ENCODE measurements at places on chromosomes 3 and 15.

DNA sequence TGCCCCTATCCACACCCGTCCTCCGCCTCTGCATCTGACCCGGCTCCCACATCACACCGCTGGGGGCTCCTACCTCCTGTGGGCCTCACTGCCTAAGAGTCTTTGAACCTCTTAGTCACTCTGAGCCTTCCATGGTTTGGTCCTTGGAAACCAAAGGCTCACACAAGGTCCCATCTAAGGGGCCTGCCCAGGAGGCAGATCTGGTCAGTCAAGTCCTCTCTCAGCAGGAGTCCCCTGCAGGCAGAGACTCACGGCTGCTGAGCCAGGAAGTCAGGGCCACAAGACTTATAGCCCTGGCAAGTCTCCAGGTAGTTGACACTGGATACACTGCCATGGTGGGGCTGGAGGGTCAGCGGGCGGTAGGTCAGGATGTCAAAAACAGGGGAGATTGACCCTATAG is 31.2 kb upstream of the ALDH1L1 start:
- no peak for DNase-seq

GRCh38 chr3:14822670-14823390 is 4.1 kb downstream of the FGD5 start:
- no peak for DNase-seq

DNA sequence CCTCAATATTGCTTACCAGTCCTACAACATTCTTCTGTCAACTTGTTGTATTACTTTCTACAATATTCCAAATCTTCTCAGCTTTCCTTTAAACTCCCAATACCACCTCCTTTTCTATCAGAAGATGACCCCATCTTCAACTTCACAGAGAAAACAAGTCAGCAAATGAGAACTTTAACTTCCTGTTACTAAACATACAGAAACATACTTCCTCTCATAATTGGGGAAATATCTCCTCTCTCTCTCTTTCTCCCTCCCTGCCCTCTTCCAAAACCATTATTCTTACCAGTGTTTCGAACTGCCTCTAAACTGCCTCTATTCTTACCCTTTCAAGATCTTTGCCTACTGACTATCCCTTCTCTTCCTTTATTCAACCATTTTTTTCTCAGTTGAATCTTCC is 1.8 kb upstream of the SNAP23 start:
- no peak for DNase-seq

DNA sequence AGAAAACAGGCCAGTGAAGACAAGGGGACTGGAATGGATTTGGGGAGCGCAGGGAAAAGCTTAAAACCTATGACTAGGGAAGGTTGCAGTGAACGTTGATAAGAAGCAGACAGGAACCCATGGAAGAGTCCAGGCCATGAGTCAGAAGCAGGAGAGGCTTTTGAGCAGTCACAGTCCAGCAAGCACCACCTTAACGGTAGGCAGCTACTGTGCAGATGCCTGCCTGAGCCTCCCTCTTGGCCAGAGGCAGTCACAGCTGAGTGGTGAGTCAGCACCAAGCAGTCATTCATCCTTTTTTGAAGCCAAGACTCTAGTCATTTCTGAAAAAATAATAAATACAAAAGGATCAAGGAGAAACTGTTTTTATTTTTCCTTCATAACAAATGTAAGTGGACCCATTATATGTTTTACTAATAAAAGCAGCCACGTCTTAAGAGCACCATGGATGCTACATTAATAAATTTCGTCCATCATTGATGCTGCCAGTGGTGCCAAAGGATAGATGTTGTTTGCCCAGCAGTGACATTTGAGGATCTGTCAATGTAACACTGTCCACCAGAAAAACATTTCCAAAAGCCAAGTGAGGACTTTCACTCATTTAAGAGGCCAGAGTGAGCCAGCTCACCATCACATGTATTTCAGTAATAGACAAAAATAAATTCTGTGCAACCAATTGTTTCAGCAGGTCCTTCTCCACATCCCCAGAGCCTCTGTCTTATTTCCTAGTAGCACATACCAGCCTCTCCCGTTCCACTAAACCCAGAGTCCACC is 42.1 kb upstream of the ACTC1 start:
- DNase-seq, result no peak

- peak; percentile 86 for DNase-seq
These were observed 1.5 kb upstream of the TNK2 start for GRCh38 chr3:195909644-195910498.

- no peak for DNase-seq
These were observed 21.4 kb downstream of the SIAH2 start for GRCh38 chr3:150741497-150742140.

DNA sequence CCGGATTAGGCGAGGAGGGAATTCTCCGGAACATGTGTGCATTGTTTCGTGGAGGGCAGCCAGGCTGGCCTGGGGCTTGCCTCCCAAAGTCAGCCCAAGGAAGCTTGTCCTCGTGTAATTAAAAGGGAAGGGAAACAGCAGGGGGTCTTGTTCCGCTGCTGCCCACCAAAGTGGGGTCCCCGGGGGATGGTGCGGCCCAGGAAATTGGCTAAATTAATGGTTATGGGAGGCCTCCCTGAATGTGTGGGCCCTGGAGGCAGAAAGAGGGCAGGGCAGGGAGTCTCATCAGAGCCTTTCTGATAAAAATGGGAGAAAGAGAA is 118.1 kb downstream of the OPA1 start:
- no peak for DNase-seq

- DNase-seq, result no peak
These were observed 67.4 kb downstream of the ATP10A start for GRCh38 chr15:25795712-25796111.

DNA sequence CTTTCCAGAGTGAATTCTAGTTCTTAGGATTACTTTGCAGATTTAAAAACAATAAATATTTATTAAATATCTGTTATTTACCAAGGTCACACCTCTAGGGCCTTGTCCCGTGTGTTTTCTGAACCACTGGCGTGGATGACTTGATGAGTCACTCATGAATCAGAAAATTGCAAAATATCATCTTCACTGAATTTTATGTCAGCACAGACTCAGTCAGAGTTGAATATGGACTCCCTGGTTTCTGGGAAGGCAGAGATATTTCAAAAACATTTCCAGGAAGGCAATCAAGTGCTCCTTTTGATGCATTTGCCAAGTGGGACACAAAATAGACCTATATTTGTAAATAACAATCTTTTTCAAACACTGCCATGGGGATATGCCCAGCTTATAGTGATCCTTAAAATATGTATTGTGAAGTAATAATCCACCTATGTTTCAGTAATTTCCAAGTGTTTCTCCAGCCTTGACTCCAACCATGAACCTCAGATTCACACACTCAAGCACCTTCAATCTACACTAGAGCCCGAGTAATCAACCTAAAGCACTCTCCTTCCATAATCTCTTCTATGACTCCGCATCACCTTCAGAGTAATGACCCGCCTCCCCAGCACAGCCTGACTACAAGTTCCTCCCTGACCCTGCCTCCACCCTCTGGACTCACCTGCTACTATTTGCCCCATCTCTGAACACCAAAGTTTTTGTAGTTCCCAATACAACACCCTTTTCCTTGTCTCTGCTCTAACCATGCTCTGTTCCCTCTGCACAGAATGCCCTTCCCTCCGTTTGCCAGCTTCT is 24.3 kb downstream of the DPH3 start:
- DNase-seq, result no peak

DNA sequence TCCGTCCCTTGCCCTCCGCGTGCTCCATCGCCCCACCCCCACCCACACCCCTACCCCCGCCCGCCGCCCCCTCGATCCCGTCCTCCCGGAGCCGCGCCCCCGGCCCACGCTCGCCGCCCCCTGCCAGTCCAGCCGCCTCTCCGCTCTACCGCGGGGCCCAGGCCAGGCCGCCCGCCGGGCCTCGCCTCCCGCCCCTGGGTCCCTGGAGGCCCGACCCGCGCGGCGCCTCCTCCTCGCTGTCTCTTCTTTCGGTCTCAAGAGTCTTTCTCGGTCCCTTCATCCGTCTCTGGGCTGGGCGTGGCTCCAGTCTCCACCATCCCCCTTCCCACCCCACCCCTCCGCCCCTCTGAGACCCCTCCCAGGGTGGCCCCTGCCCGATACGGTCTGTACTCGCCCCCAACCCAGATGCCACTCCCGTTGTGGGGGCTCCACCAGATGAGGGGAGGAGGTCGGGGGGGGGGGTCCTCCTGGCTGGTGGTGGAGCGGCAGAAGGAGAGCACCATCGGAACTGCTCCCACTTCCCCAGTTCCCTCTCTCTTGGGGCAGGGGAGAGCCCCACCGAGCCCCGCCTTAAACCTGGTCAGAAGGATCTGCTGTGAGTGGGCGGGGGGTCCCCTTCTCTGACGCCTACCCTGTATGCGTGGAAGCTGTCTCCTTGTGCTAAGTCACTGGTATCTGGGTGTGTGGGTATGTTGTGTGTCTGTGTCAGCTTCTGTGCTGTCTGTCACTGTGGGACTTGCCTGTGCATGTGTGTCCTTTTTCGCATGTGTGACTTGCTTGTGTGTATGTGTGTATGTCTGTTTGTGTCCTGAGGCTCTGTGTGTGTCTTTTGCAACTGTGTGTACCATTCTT is 1.0 kb downstream of the PRKCD start:
- peak; percentile 30 for DNase-seq

DNA sequence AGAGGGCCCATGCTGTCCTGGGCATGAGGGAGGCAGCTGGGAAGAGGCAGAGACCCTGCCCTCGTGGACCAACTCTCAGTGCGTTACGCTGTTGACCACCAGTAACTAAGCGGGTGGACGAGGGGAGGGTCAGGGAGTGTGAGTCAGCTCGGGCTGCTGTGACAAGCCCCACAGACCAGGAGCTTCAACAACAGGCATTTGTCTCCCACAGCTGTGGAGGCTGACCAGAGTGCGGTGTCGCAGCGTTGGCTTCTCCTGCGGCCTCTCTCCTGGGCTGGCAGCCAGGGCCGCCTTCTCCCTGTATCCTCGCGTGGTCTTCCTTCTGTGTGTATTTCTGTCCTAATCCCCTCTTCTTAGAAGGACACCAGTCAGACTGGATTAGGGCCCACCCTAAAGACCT is 13.0 kb downstream of the EFCC1 start:
- no peak for DNase-seq

- DNase-seq, result no peak
These were observed 56.7 kb upstream of the DGKG start for GRCh38 chr3:186418671-186419145.

- DNase-seq, result no peak
These were observed 450.5 kb upstream of the PDZRN3 start for GRCh38 chr3:74075241-74075640.

DNA sequence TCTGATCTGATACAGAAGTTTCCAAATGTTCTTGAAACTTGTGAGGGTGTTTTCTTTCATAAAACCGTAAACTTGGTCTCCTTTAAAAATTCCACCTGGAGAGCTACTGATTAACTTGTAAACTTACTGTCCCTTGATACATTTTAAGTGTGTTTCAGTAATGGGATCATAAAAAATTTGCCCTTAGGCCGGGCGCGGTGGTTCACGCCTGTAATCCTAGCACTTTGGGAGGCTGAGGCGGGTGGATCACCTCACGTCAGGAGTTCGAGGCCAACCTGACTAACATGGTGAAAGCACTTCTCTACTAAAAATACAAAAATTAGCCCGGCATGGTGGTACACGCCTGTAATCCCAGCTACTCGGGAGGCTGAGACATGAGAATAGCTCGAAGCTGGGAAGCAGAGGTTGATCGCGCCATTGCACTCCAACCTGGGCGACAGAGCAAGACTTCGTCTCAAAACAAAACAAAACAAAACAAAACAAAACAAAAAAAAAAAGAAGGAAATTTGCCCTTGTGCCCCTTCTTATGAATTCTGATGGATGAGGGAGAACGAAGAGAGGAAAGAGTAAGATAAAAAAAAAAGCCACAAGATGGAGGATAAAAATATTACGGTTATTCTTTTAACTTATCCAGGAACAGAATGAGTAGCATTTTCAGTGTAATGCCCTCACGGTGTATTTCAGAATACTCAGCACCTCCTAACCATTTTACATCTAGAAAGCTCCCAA is 32.1 kb upstream of the AP4E1 start:
- no peak for DNase-seq

GRCh38 chr15:100252779-100253417 is 88.9 kb downstream of the ADAMTS17 start:
- DNase-seq, result no peak

GRCh38 chr3:62876064-62876463 is 848 bp upstream of the CADPS start:
- DNase-seq, result no peak

DNA sequence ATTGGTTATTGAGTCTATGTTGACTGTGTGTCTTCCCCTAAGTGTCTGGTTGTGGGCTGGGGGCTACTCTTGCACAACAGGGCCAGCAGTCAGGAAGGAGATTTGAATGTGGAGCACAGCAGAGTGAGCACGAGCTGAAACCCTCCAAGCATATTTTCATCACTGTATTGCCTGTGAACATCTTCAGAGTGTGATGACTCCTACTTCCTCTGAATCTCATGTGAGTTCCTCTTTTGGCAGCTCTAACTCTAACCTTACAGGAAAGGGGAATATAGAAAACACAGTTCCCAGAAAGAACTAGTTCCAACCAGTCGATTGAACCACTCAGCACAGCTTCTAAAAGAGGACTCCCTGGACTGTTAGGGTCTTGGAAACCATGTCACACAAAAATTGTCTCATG is 211.6 kb downstream of the RAP2B start:
- DNase-seq, result no peak

GRCh38 chr3:50436114-50436674 is 67.2 kb downstream of the CACNA2D2 start:
- peak; percentile 65 for DNase-seq

GRCh38 chr3:114213627-114214541 is 23.5 kb downstream of the ZNF80 start:
- DNase-seq, result peak; percentile 58

DNA sequence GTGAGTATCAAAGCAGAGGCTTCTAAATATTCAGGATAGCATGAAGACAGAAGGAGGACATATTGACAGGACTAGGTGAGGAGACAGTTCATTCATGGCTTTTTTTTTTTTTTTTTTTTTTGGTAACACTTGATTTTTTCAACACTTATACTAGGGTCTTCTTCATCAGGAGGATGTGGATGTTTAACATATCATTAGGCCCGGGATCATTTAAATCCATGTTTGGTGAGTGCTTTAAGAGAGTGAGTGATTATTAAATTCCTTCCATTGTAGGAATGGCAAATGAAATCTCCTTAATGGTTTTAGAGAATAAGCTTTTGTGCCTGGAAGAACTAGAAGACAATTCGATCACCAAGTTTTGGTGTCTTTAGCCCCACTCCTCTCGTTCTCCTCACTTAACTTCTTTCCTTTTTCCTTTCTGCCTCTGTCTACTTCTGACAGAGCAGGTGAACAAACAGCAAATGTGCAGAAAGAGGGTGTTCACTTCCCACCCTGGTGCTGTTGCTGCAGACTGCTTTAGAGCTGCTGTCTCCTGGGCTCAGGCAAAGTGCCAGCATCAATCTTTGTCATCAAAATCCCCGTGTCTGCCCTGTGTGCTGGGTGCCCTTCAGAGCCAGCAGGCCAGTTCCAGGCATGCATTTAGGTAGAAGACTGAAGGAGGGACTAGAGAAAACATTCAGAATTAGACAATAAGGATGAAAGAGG is 35.6 kb upstream of the RAB11A start:
- DNase-seq, result no peak

GRCh38 chr15:70783610-70784022 is 20.3 kb upstream of the UACA start:
- DNase-seq, result no peak

- DNase-seq, result no peak
These were observed 214.3 kb upstream of the FEZF2 start for GRCh38 chr3:62587579-62588031.
